Retinal pigment epithelial cell (primary cell): ENCODE measurements at places on chromosomes 1 and 21.
A peak's percentile ranks its signal among the peaks of the same experiment; 100 is the strongest.

DNA sequence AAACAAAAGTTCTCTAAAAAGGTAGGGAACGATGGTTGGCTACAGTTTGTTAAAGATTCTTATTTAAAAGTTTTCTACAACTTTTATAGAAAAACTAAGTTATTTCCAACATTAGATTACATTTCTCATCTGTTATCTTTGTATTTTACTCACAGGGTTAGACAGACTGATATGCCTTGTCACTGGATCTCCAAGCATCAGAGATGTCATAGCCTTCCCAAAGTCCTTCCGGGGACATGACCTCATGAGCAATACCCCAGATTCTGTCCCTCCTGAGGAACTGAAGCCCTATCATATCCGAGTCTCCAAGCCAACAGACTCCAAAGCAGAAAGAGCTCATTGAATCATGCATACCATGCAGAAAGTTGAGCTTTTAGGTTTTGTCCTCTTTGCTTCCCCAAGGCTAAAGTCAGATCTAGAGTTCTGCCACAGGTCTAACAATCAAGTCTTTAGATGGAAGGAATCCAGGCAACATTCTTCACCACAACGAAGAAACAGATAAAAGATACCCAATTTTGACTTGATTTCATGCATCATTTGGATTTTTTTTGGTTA is 10.3 kb downstream of the GAS5 start:
- DNase-seq = no peak

DNA sequence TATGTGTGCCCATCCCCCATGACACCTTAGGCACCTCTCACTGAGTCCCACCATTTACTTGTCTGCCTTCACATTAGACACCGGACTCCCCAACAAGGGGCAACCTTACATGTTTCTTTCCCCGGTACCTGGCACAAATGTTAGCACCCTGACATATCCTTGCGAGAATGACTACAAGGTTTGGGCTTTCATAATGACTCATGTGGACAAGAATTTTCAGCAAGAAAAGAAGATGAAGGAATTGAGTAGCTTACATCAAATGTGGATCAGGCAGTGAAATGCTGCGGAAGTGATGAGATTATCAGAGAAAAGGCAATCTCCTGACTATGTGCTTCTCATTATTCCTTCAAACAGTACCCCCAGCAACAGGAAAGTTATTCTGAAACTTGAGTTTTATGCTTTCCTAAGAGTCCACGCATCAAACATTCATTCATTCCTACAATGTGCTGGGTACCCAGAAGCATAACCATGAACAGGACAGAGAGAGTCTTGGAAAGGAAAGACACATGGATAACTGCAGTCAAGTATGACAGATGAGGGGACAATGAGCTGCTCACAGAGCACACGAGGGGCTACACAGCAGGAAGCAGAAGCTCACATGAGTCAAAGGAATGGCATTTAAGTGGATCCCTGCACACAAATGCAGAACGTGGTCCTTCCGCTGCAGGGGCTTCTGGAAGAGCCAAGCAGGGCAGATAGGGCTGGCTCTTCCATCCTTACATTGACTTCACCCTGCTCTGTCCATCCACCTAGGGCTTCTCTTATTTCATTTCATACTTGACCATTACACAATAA is 112.1 kb downstream of the PCNX2 start:
- peak; percentile 69 for DNase-seq

GRCh38 chr1:15504436-15504835 is 19.6 kb downstream of the CASP9 start:
- DNase-seq = no peak

DNA sequence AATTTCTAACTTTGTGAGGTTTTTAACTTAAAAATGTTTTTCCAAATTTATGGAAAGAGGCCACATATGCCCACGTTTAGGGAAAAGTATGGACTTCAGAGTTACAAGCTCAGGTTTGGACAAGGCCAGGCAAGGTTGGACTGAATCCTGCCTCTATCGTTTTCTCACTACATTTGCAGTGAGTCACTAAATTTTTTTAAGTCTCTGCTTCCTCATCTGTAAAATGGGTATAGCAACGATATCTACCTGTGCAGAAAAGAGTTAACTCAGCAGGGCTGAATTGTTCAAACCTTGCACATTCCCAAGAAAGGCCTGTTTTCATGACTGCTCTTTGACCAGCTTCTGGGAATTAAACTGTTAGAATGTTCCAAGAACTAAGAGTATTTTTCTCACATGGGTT is 159.1 kb downstream of the LTN1 start:
- no peak for DNase-seq

- DNase-seq = no peak
These were observed 262.4 kb downstream of the USP25 start for GRCh38 chr21:15992171-15992570.

DNA sequence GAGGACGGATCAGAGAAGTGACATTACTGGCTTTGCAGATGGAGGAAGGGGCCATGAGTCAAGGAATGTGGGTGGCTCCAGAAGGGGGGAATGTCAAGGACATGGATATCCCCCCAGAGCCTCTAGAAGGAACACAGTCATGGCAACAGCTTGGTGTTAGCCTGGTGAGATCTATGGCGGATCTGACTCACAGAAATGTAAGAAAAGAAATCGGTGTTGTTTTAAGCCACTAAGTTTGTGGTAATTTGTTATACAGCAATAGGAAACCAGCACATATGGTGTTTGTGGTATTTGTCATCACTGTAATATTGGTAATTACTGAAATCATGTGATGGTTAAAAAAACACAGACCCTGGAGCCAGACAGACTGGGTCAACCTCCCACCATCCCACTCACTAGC is 236.2 kb downstream of the SETD4 start:
- DNase-seq = no peak

GRCh38 chr1:46761740-46762139 is 37.1 kb upstream of the CYP4B1 start:
- no peak for DNase-seq

DNA sequence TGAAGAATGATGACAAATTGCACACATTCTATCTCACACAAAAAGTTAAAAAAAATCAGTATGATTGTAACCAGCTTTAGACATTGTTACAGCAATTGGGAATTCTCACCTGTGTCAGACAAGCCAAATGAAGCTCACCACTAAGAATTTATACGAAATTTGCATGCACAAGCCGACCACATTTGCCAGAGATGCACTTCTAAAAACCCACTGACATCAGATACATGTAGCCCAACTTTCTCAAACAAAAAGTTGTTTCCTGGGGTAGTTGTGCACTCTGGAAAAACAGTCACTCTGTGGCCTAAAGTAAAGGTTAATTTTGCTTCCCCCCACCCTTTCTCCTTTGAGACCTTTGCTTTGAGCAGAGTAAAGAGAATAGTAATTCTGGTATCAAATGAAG is 67.9 kb upstream of the IL12RB2 start:
- no peak for DNase-seq

GRCh38 chr1:114355240-114355639 is 155.8 kb downstream of the TRIM33 start:
- no peak for DNase-seq

DNA sequence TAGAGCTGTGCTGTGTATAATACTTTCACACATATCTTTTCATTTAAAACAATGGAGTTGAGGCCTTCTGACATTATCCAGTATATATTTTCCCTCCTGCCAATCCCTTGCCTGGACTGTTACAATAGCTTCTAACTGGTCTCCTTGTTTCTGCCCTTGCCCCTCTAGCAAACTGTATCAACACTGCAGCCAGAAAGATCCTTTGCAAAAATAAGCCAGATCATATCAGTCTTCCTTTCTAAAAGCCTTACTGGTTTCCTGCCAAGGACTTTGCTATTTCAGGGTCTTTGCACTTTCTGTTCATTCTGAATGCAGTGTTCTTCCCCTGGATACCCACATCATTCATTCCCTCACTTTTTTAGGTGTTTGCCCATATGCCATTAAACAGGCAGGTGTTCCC is 370.1 kb downstream of the PTBP2 start:
- DNase-seq = no peak

- no peak for DNase-seq
These were observed 79.3 kb upstream of the PROX1 start for GRCh38 chr1:213908521-213908920.

DNA sequence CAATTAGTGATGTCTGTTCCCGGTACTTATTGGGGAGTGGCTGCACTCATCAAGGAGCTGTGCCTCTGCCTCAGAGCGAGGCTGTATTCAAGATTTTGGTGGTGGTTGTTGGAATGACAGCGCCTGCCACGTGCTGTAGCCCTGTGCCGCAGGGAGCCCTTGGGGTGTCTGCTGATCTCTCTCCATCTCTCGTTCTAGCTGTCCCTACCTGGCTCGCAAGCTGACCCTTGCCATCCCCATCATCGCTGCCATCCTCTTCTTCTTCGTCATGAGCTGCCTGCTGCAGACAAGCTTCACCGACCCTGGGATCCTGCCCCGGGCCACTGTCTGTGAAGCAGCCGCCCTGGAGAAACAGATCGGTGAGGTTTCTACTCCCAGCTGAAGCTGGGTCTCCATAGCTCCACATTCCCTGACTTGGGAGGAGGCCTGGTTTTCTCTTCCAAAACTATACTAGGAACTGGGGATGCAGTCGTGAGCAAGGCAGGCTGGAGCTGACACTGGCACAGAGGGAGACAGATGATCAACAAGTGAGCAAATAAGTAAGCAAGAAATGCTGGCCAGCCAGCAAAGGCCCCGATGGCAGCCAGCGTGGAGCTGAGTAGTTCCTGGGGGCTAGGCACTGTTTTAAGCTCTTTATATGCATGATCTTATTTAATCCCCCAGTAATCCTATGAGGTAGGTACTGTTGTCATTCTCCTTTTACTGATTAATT is 5.9 kb downstream of the ZDHHC18 start:
- DNase-seq = peak; percentile 43

- DNase-seq = no peak
These were observed 217.2 kb upstream of the C1orf105 start for GRCh38 chr1:172203135-172203823.

- DNase-seq = no peak
These were observed 18.3 kb upstream of the EFHD2 start for GRCh38 chr1:15391366-15391765.

GRCh38 chr1:1806890-1807289 is 28.6 kb upstream of the NADK start:
- DNase-seq = no peak

GRCh38 chr1:115782571-115783281 is 14.2 kb upstream of the CASQ2 start:
- peak; percentile 96 for DNase-seq

GRCh38 chr1:192978195-192978710 is 80.9 kb downstream of the UCHL5 start:
- no peak for DNase-seq

DNA sequence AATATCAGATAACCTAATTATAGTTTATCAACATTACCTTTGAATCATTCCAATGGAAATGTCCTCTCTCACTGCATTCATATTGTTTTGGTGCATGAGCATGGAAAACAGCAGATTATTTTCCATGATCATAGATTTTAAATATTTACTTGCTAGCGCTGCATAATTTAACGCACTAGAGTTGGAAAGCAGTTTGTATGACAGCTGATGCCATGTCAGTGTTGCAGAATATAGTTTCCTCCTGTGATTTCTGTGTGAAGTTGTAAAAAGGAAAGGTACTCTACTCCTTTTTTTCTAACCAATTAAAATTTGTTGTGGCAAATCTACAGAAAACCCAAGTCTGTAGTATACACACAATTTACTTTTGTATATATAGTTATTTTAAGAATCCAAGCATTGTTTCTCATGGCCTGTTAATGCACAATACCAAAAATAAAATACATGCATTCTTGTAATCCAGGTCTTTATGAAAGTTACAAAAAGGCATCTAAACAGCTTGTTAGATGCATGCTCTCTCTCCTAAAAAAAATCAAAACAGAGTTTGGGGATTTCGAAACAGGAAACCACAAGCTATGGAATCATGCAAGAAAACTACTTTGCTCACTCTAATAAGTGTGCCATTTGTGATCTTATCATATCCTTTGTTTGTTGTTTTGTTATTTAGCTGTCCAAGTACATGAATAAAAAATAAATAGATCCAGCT is 1.9 kb upstream of the ATG4C start:
- no peak for DNase-seq

GRCh38 chr1:3787745-3788605 is 8.3 kb downstream of the LRRC47 start:
- no peak for DNase-seq

GRCh38 chr1:151510614-151510956 is 602 bp upstream of the CGN start:
- DNase-seq = no peak

GRCh38 chr21:45774291-45774690 is 130.8 kb downstream of the PCBP3 start:
- no peak for DNase-seq

DNA sequence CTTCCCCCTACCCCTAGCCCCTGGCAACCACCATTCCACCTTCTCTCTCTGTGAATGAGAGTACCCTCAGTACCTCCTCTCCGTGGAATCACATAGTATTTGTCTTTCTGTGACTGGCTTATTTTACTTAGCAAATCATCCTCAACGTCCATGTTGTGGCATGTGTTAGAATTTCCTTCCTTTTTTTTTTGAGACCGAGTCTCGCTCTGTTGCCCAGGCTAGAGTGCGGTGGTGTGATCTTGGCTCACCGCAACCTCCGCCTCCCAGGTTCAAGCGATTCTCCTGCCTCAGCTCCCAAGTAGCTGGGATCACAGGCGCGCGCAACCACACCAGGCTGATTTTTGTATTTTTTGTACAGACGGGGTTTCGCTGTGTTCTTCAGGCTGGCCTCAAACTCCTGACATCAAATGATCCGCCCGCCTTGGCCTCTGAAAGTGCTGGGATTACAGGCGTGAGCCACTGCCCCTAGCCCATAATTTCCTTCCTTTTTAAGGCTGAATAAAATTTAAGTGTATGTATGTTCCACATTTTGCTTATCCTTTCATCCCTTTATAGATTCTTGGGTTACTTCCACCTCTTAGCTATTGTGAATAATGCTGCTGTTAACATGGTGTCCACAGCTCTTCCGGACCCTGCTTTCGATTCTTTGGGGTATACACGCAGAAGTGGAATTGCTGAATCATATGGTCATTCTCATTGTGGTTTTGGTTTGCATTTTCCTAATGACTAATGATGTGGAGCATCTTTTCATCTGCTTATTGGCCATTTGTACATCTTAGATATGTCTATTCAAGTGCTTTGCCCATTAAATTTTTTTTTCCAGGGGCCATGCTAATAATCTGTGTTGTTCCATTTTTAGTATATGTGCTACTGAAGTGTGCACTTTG is 32.3 kb downstream of the ERRFI1 start:
- no peak for DNase-seq

DNA sequence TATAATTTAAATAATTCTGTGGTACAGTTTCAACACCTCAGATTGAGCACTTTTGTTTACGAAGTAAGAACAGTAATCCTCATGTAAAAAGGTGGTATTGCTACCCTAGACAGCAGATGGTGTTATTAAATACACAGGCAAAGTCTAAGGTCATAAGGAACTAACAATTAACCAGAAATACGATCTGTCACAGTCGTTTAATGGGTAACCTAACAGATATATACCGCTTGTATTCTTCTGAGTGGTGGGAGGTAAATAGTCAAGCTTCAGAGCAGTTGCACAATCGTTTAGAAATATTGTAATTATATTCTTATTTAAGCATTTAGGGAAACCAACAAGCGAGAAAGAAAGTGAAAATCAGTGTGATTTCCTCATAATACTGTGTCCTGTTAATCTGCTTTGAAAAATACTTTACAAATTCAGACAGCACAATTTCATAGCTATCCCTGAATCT is 9.8 kb upstream of the IRF2BP2 start:
- DNase-seq = no peak
